ENCODE measurements at places on chromosomes 2 and 18.
A peak's percentile ranks its signal among the peaks of the same experiment; 100 is the strongest.

GRCh38 chr2:175844169-175844568 is 157.9 kb downstream of the LNPK start:
- peak; percentile 58 for DNase-seq

DNA sequence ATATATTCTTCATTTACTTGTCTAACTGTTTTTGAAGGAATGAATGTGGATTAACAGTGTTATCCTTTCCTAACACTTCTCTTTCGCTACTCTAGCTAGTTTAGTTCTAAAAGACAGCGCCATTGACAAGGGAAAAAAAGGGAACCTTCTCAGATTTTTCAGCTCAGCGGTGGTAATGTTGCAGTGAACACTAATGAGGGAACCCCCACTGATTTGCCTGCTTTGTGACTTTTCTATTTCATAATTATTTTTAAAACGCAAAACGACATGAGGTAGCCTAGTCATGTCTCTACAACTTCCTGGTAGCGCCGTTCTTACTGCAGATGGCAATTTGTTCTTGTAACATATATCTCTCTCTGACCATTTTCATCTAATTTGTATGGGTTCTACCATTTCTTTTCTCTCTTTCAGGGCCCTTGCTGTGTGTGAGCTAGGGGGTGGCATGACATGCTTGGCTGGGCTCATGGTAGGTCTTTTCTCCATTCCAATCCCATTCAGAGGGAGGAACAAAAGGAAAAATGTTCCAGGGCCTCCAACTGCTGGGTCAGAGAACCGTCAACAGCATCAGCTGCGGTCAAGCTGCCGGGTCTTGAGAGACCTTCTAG is 235.5 kb upstream of the SIX3 start:
- DNase-seq, result no peak

DNA sequence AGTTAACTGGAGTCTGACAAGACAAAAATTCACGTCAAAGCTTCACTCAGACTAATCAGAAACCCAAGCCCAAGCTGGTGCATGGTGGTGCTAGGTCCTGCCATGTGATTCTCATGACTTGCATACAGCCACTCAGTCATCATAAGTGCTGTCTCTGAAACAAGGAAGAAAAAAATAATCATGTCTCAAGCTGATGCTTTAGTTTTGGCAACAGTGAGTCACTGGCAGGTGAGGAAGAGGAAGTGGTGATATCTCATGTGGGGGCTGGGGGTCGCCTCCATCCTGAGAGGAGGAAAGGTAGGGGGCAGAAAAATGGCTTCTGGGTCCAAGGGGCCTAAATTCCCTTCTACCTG is 136.3 kb downstream of the TMEM163 start:
- DNase-seq, result no peak

DNA sequence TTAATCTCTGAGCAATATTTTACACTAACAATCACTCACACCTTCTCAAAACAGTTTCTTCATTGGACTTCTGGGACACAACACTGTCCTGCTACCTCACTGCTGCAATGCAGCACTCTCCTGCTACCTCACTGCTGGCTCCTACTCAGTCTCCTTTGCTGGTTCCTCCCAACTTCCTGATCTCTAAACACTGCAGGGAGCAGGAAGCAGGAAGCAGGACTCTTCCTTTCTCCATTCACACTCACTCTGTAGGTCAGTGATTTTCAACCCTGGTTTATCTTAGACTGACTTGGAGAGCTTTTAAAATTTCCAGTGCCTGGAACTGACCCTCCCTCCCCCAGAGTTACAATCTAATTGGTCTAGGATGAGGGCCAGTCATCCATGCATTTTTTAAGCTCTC is 243.4 kb upstream of the RBBP8 start:
- no peak for DNase-seq

- peak; percentile 35 for DNase-seq
These were observed 1.4 kb downstream of the RAB11FIP5 start for GRCh38 chr2:73111073-73112025.

- no peak for DNase-seq
These were observed 20.3 kb downstream of the TGOLN2 start for GRCh38 chr2:85307527-85307897.

DNA sequence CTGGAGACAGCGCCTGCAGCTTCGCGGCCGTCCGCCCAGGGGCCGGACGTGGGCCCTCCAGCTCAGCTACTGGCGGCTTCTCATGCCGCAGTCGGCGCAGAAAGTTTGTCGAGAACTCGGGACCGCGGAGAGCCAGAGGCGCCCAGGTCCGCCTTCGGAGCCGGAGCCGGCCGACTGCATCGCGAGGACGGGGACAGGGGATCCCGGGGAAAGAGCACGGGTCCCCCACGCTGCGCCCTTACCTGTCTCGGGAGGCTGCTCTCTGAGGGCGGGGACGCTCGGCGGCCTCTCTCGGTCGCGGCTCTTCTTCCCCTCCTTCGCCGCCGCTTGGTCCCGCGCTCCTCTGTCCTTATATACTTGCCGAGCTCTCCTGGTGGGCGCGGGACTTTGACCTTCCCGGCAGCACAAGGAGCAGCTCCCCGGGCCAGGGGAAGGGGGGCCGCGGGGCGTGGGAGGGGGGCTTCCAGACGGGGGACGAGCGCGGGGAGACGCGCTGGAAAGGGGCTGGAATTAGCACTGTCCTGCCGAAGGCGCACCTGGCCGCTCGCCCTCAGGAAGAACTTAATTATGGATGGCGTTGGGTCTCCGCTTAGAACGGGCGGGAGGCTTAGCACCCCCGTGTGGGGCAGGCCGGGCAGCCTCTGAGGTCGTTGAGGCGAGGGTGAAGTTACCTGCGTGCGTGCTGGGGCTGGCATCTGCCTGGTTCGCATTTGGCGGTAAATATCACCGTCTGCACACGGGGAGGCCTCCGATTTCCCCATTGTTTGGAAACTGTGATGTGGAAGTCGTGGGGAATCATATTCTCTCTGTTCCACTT is at the start of gene POMC:
Gene POMC, minus strand, starts transcription at position 325 of the 817 bp plus-strand sequence. CDS start 3,808 bp downstream, outside the sequence.
- DNase-seq, result peak; percentile 6

DNA sequence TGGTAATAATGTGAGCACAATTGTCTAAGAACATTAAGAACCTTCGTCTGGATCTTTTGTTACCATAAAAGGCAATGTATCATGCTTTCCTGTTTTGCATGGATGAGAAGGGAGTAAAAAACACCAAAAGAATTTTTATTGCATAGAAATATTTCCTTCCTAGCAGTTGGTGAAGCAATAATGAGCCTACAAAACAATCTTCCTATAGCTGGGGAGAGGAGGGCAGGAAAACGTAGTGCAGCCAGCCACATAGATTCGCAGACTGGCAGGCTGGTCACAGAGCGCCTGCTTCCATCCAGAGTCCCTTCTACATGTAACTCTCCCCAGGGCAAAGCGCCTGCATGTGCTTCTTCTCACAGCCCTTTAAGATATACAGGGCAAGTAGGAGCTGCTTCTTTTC is 190.4 kb downstream of the BABAM2 start:
- peak; percentile 65 for DNase-seq

GRCh38 chr2:124534028-124534427 is 508.9 kb downstream of the CNTNAP5 start:
- DNase-seq, result no peak

- DNase-seq, result no peak
These were observed 862.2 kb upstream of the LRATD1 start for GRCh38 chr2:13770279-13770678.

- DNase-seq, result no peak
These were observed 67.7 kb upstream of the DNMT3A start for GRCh38 chr2:25409468-25409867.

GRCh38 chr18:76952747-76953146 is 130.4 kb downstream of the ZNF236 start:
- DNase-seq, result no peak

DNA sequence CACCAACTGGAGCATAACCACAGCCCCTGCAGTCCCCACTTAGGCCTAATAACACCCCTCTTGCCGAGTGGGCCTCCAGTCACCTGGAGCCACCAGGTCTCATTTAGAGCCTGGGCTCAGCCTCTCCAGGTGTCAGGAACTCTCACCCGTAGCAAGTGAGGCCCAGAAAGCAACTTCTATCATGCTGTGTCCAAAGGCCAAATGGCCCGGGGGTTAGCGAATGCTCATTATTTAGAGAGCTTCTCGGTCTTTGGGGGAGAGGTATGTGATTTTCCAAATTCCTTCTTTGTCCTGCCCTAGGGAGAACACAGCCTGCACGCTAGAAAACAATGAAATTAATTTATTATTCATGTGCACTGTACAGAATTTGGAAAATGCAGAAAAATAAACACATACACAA is 109.9 kb upstream of the PTPRM start:
- no peak for DNase-seq

DNA sequence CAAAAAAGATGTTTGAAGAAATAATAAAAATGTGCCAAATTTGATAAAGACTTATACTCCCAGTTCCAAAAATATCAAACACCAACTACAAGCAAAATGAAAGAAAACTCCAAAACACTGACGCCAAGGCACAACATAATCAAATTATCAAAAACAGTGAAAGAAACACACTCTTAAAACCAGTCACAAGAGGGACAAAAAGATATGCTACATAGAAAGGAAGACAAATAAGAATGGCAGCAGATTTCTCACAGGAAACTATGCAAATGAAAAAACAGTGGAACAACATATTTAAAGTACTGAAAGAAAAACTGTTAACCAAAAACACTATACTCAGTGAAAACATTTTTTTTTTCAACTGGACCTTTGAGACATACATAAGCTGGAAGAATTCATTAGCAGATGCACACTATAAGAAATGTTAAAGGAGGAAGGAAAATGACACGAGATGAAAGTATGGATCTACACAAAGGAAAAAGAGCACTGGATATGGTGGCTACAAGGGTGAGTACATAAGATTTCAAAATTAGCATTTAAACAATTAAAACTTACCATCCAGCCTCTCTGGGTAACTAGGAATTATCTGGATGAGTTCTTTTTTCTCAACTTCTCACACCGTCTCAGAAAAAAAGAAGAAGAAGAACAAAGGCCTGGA is 94.0 kb upstream of the ACVR1C start:
- peak; percentile 19 for DNase-seq

- no peak for DNase-seq
These were observed 26.2 kb downstream of the CREG2 start for GRCh38 chr2:101361121-101361520.

GRCh38 chr2:69170661-69171060 is 157.7 kb downstream of the ANTXR1 start:
- no peak for DNase-seq

GRCh38 chr2:9258953-9259399 is 52.4 kb downstream of the ASAP2 start:
- DNase-seq, result peak; percentile 68

GRCh38 chr2:20516291-20516645 is 69.4 kb downstream of the RHOB start:
- no peak for DNase-seq

- no peak for DNase-seq
These were observed 16.4 kb downstream of the LRRFIP1 start for GRCh38 chr2:237643582-237644380.

- no peak for DNase-seq
These were observed 49.8 kb upstream of the PLA2R1 start for GRCh38 chr2:160111951-160112798.

- DNase-seq, result no peak
These were observed 309.0 kb upstream of the MEIS1 start for GRCh38 chr2:66125951-66126350.

DNA sequence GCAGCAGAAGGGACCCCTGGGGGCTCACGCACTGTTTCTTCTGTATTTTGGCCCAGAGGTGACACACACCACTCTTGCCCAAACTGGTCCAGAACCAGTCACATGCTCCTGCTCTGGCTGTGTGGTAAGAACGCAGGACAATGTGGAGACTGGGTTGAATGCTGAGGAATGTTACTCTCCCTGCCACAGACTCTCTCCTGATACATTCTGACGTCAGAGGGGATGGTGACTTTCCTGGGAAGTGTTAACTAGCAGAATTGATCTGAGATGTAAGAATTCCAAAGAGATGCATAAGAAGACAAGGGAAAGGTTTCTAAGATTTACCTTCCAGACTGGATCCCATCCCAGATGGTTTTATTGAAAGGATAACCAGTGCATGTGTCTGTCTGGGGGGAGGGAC is 100.8 kb downstream of the ASB1 start:
- peak; percentile 65 for DNase-seq

DNA sequence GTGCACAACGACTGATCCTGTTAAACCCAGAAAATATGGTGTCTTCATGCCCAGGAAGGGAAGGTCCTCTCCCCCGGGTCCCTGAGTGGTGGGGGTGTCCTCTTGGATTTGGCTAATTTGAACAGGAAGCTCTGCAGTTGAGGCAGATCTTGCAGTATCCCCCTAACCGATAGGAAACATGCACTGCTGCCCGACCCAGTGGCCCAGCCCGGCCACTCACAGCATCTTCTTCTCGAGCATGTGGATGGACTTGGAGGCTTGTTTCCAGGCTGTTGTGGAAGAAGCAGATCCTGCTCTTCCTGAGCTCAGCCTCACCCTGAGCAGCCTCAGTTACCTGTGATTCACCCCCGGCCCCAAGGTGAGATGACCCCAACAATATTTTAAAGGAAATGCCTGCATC is 46.4 kb upstream of the ASB1 start:
- DNase-seq, result no peak

- DNase-seq, result no peak
These were observed 152.0 kb downstream of the CYRIA start for GRCh38 chr2:16513626-16514025.

- no peak for DNase-seq
These were observed 81.6 kb downstream of the AOX1 start for GRCh38 chr2:200667413-200667812.

DNA sequence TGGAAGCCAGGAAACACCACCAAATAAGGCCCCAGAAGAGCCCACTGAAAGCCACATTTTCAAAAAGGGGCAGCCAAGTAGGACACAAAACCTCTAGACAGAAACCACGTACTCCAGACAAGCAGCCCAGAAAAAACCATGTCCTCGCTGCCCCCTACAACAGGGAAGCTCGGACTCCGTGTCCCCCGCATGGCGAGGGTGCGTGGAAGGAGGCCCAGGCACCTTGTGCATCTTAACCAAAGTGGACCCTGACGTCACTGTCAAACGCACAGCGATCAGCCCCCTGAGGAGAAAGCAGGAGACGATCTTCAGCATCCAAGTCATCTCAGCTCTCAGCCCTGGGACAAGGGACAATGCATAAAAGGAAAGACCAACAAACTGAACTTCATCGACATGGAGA is 168.4 kb downstream of the EIPR1 start:
- DNase-seq, result no peak

- peak; percentile 64 for DNase-seq
These were observed 56.3 kb downstream of the MARCHF4 start for GRCh38 chr2:216315802-216316603.

DNA sequence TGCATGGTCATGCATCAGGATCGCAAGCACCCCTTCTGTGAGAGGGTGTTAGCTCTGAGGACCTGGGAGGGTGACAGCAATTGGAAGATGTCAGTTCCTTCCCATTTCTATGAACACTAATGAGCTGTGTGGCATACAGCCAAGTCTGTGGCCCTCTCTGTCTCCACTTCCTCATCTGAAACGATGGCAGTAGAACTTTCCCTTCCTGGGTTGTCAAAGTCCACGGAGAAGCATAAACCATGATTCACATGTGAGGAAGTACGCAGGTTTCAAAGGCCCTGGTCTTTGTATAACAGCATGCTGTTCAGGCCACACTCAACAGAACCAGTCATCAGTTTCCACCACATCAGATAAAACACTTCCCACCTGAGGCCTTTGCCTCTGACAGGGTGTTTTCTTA is 167.4 kb upstream of the RAB6C start:
- DNase-seq, result no peak

GRCh38 chr2:191188550-191189093 is 37.8 kb upstream of the STAT4 start:
- DNase-seq, result no peak

- DNase-seq, result no peak
These were observed 115.2 kb downstream of the MAPK4 start for GRCh38 chr18:50675043-50675442.

GRCh38 chr2:168592181-168592831 is 136.2 kb downstream of the CERS6 start:
- no peak for DNase-seq

GRCh38 chr2:48605482-48606175 is 12.0 kb upstream of the GTF2A1L start:
- DNase-seq, result no peak

Measured in fibroblast of mammary gland (primary cell).